ENCODE measurements at places on chromosomes 2 and 18.
A peak's percentile ranks its signal among the peaks of the same experiment; 100 is the strongest.

DNA sequence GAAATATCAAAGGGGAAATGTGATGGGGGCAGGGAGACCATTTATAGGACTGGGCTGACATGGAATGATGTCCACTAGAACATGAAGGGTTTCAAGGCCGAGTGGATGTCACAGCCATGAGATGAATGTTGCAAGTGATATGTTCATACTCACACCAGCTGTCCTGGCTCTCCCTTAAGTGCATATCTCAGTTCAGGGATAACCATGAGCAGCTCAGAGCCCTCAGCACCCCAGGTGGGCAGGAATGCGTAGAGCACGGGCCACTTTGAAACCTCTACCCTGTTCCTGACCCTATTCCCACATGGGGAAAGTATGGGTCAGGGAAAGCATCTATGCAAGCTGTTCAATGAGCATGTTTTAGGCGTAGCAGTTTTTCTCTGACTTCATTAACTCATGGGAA lies 12.4 kb upstream of the EML4 start:
- DNase-seq, result no peak

GRCh38 chr2:46683541-46683940 lies 204.2 kb downstream of the TMEM247 start:
- DNase-seq, result no peak

- DNase-seq, result no peak
These were observed 27.5 kb downstream of the MTHFD2 start for GRCh38 chr2:74225698-74226459.

- DNase-seq, result no peak
These were observed 5.7 kb upstream of the STK17B start for GRCh38 chr2:196177124-196177523.

GRCh38 chr2:174760845-174761473 lies 3.3 kb downstream of the CHRNA1 start:
- DNase-seq, result no peak

DNA sequence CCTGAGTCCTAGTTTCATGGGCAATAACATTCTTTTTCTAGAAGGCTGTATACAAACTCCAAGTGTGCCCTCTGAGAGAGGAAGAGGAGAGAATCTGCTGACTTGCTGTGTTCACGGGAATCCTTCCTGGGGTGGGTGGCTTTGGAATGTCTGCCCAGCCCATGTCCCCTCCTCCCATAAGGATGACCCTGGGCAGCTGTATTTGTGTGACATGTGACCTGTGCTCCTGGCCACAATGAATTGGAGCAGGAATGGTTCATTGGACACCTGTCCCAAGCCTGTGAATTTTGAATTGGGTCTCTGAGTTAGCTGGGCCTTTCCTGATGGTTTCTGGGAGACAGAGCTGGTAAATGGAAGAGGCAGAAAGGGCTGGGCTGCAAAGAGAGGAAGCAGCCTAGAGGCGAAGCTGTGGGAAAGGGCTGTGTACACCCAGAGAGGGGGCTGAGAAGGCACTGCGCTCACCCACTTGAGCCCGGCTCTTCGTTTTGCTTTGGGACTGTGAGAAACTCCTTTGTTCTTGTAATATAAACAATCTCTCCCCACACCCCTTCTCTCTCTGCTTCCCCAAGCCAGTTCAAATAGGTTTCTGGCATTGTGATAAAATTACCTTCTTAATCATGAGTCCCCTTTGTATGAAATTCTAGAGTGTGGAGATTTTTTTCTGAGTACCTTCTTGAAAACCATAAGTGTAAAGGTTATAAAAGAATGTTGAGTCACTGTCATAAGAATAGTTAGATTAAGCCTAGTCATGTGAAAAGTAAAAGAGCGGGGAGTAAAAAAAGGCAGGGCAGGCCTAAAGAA lies 49.8 kb downstream of the SLC4A5 start:
- no peak for DNase-seq

DNA sequence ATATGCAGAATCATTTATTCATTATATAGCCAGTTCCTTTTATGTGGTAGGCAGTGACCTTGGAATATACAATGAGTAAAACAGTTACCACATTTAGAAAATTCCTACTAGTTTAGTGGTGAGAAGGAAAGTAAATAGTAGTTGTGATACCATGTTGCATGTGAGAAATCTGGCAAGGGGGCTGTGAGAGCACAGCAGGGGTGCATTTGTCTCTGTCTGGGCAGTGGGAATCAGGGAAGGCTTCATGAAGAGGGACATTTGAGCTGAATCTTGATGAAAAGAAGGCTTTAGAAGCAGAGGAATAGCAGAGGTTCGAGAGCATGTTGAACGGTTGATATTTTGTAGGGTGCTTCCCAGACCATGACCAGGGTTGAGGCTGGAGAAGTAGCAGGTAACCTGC lies 78.7 kb downstream of the RAB3GAP1 start:
- no peak for DNase-seq

DNA sequence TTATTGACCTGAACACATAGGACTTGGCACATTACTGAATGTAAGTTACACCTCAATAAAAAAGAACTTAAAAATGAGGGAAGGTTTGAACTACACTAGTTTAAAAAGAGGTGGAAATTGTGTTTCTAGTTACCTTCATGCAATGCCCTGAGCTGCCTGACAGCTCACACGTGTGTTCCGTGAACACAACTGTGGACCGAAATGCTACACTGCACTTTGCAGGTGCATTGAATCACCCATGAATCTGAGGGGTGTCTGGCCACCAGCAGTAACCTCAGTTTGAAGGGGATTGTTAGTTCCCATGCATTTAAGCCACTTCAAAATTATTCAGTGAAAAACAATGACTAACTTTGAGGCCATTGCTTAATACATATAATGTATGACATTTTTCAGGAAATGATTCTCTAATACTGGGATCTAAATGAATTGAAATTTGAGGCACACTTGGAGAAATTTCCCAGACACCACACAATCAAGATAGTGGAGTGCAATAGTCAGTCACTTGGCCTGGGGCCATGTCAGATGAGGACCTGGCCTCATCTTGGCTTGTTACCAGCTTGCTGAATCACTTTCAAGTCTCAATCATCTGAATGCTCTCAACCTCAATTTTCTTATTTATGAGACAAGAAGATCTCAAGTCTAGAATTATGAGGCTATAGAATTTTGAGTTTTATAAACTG lies 59.3 kb downstream of the MYL12B start:
- peak; percentile 20 for DNase-seq

- no peak for DNase-seq
These were observed 287.8 kb upstream of the CCDC68 start for GRCh38 chr18:55247032-55247431.

DNA sequence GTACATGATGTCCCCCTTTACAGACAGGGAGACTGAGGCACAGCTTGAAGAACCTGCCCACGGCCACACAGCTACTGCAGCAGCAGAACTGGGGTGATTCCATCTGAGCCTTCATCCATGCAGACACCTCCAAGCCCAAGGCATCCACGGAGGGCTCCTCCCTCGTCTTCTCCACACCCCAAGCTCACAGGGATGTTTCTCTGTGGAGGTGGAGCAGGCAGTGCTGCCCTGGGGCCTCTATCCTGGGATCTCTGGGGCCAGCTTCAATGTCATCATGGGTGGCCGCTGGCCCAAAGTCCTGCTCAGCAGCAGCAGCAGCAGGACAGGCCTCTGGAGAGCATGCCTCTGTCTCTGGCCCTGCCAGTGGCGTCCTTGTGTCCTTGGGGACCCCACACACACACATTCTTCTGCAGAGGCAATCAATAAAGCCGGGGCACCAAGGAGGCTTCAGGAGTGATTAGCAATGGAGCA lies 31.2 kb downstream of the ADI1 start:
- no peak for DNase-seq

GRCh38 chr2:216425008-216425787 lies 12.9 kb downstream of the SMARCAL1 start:
- DNase-seq, result no peak

GRCh38 chr18:24234850-24235418 lies 96.1 kb downstream of the CABYR start:
- DNase-seq, result no peak

DNA sequence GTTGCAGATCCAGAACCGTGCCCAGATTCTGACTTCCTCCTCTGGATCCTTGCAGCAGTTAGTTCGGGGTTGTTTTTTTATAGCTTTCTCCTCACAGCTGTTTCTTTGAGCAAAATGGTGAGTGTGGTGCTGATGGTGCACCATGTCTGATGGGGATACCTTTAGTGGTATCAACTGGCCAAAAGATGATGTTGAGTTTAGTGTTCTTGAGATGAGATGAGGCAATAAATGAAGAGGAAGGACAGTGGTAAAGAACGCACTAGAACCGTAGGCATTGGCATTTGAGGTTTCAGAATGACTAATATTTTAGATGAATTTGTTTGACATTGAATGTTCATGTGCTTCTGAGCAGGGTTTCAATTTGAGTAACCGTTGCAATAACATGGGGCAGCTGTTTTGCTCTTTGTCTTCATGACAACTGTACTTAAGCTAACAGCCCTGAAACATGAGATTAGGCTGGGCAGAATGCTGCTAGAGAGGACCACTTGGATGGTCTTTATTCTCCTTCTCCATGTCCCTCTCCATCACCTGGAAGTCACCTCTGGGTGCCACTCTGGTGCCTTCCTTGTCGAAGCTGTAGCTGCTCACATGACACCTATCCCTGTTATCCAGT lies 3.9 kb downstream of the CTLA4 start:
- DNase-seq, result no peak

- no peak for DNase-seq
These were observed 135.2 kb upstream of the ASB18 start for GRCh38 chr2:236399409-236399808.

All from stimulated activated CD8-positive, alpha-beta memory T cell treated with anti-CD3 and anti-CD28 coated beads, Interleukin-15, amount 100 ng/mL, for 48 hours (primary cell).